ENCODE measurements at places on chromosomes 12 and 14.

GRCh38 chr12:64687816-64688215 lies 71.4 kb downstream of the GNS start:
- DNase-seq: no peak

- no peak for DNase-seq
These were observed 19.9 kb upstream of the NEDD1 start for GRCh38 chr12:96886998-96887677.

GRCh38 chr12:4133636-4134447 lies 139.7 kb upstream of the CCND2 start:
- DNase-seq: no peak

GRCh38 chr14:22071006-22071405 lies 397.4 kb upstream of the OR4E1 start:
- no peak for DNase-seq

DNA sequence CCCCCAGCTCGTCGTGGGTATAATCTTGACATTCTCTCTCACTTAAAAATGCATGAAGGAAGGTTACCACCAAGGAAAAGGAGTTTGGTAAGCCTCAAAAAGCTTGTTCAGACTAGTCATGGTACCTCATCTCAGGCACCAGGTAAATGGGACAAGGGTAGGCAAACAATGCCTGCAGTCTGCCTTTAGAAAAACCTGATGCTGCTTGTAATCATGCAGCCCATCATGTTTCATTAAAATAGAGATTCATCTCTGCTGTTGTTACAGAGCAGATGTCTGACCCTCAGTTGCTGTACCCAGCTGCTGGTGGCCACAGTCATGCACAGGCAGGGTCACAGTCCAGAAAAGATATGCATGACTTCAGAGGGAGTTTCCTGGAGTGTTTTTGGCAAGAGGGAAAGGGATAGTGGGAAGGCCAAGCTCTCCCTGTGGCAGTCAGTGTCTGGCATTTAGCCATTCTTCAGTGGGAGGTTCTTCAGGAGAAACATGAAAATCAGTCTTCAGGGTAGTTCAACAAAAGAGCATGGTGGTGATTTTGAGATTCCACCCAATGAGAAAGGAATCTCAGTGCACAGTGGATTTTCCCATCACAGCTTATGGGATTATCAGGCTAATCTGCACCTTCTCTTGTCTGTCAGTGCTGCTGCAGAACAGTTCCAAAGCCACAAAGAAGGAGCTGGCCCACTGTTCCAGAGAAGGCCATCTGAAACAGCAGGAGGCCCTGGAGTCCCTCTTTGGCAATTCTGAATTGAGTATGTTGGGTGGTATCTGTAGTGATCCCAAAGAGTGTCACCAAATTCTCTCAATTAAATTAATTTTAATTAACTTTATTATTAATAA lies 202.7 kb upstream of the FRMD6 start:
- no peak for DNase-seq

- no peak for DNase-seq
These were observed 162.4 kb downstream of the AKAP6 start for GRCh38 chr14:32491416-32492016.

DNA sequence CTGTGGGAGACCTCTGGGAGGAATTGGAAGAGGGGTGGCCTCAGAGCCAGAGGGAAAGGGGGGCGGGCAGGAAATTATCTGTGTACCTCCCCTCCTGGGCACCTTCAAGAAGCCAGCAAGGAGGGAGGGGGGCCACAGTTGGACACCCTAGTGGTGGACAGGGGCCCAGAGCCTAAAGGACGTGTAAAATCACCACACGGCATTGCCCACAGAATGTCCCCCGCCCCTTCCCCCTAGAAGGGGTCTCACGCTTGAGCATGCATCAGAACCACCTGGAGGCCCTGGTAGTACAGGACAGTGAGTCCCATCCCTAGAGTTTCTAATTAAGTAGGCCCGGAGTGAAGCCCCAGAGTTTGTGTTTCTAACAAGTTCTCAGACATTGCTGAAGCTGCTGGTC lies 8.2 kb downstream of the ENDOU start:
- DNase-seq: no peak

DNA sequence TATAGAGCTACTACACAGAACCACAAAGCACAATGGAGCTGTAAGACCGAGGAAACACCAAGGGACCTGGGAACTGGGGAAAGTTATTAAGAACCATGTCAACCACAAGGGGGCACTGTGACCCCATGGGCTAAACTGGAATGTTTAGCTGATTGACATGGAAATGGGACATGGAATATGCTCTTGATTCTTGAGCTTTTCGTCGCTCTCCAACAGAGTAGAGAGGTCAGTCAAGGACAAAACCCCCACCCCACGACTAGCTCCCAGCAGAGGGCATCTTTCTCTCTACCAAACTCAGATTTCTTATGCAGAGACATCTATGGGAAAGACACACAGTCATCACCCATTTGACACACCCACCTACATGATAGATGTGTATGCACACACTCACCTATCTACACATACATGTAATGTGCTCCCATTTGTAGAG lies 10.1 kb downstream of the NDRG2 start:
- peak; percentile 88 for DNase-seq

DNA sequence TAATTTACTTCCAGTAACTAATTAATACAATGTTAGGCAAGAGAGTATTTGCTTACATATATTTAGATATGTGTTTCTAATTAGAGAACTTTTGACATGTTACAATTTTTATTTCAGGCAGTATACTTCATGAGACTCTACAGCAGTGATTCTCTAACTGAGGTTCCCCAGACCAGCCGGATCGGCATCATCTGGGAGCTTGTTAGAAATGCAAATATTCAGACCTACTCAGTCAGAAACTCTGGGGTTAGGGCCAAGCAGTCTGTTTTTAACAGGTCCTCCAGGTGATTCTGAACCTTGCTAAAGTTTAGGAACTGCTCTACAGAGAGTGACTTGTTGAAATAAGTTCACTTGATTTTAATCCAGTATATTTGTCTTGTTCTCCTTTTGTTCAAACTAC lies 46.5 kb downstream of the ARID2 start:
- DNase-seq: no peak

- DNase-seq: no peak
These were observed 180.8 kb downstream of the CRADD start for GRCh38 chr12:93857991-93858447.
